CD4-positive, alpha-beta T cell treated with Interleukin-21 for 1 hour (primary cell): ENCODE measurements at places on chromosomes 11 and 22.

DNA sequence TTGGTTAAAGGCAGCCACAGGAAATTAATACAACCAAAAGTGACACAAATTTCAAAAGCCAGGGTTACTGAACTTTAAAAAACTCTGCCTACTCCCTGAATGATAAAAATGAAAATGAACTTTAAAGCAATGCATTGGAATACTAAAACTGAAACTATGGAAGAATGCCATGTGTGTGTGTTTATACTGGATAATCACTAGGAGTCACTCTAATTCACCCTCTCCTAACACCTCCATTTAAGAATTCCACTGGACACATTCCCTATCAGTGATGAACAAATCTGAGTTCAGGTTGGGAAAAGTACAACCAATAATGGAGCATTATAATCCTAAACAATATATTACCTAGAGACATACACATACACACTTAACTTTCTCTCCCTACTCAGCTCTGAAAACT, 27.5 kb upstream of the PLAAT3 start:
- DNase-seq: no peak

- DNase-seq: no peak
Observed at GRCh38 chr11:2798951-2799761, 86.4 kb downstream of the CDKN1C start.

- no peak for DNase-seq
Observed at GRCh38 chr11:74871037-74871436, 77.9 kb downstream of the XRRA1 start.

- no peak for DNase-seq
Observed at GRCh38 chr22:23775779-23776375, 3.2 kb downstream of the MMP11 start.

GRCh38 chr22:28232204-28232603, 313.1 kb upstream of the PITPNB start:
- DNase-seq: no peak

- no peak for DNase-seq
Observed at GRCh38 chr11:102184269-102184987, 74.2 kb downstream of the YAP1 start.

DNA sequence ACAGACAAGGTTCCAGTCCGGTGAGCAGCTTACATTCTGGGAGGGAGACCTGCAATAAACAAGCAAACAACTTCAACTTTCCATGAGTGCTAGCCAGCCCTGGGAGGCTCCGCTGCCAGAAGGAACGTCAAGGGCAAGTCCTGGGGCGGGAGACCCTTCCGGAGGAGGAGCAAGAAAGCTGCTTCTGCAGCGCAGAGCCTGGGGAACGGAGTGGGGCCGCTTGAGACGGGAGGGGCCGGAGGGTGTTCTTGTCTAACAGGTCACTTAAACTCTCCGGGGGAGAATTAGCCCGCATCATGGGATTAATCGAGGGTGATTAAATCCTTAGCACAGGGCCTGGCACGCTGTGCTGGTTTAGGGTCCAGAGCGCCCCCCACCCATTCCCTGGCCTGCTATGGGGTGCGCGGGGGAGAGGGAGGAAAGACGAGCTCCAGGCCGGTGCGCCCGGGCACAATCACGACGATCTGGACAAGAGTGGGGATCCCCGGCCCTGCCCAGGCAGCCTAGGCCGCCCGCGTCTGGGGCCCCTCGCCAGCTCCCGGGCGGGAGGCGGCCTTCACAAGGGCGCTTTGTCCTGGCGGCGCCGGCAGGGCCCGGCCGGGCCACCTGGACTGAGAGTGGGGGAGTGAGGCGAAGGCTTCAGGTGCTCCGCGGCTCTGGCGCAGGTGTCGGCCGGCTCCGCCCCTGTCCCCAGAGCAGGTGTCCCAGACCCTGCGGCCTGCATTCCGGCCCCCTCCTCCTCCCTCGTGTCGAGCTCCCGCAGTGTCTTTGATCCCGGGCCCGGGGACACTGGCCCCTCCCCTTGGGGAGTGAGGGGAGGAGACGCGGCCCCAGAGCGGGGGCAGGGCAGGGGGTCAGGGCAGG, 663 bp upstream of the LARGE2 start:
- peak; percentile 16 for DNase-seq

DNA sequence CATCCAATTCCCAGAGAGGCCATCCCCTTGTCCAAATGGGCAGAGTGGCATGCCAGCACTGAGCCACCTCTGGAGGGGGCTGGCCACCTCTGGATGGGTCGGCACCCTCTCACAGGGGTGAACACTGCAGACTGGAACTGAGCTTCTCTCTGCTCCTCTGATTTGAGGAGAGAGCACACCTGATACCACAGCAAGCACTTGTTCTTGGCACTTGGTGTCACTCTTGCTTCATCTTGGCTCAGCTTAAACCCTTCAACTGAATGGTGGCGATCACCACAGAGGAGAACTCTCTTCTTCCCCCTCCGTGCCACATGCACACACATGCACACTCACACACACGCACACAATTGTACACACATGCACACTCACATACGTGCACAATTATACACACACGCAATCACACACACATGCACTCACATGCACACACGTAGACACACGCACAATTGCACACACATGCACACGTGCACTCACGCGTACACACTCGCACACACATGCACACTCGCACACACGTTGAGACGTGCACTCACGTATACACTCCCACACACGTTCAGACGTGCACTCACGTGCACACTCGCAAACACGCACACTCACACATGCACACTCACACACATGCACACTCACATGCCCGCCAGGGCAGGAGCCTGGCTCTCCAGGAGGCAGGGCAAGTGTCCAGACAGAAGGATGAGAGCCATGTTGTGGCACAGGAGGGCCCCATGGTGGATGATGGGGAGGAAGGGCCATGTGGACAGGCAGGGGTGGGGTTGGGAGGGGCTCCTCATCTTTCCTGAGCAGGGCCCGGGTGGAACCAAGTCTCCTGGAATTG, 23.4 kb downstream of the OVOL1 start:
- peak; percentile 38 for DNase-seq

- DNase-seq: no peak
Observed at GRCh38 chr11:60345489-60345888, 18.4 kb downstream of the MS4A6E start.

DNA sequence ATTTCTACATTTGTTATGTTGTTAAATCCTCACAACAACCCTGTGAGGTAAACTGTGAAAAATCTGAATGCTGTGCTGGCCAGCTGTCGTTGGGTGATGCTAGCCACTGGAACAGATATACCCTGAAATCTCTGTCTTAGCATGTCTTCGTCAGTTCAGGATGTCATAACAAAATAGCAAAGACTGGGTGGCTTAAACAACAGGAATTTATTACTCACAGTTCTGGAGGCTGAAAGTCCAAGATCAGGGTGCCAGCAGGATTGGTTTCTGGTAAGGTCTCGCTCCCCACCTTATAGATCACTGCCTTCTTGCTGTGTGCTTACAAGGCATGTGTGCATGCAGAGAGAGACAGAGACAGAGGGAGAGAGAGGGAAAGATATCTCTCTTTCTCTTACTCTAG, 211.7 kb downstream of the C11orf91 start:
- DNase-seq: no peak

GRCh38 chr11:87180742-87181141, 143.0 kb downstream of the TMEM135 start:
- no peak for DNase-seq

DNA sequence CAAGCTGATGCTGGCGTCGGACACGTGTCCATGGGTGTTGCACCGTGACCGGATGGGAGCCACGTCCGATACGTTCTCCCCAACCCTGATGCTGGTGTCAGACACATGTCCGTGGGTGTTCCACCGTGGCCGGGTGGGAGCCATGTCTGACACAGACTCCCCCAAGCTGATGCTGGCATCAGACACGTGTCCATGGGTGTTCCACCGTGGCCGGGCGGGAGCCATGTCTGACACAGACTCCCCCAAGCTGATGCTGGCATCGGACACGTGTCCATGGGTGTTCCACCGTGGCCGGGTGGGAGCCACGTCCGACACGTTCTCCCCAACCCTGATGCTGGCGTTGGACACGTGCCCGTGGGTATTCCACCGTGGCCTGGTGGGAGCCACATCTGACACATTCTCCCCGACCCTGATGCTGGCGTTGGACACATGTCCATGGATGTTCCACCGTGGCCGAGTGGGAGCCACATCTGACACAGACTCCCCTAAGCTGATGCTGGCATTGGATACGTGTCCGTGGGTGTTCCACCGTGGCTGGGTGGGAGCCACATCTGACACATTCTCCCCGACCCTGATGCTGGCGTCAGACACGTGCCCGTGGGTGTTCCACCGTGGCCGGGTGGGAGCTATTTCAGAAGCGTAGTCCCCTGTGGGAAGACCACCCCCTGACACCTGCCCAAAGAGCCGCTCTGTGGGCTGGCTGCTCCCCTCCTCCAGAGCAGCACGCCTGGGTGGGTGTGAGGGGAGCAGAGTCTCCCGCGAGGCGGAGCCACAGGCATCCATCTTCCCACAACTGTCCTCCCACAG, 20.0 kb downstream of the SELENOO start:
- DNase-seq: no peak

GRCh38 chr11:111438168-111438567, 59.1 kb upstream of the POU2AF1 start:
- DNase-seq: no peak

- no peak for DNase-seq
Observed at GRCh38 chr11:63872800-63873197, 33.9 kb downstream of the MARK2 start.
